ENCODE measurements at places on chromosomes 7 and 10.

GRCh38 chr7:149459540-149460452, 1.1 kb downstream of the ZNF777 start:
- DNase-seq = no peak

GRCh38 chr10:5697342-5697741, 12.7 kb downstream of the TASOR2 start:
- DNase-seq = no peak

DNA sequence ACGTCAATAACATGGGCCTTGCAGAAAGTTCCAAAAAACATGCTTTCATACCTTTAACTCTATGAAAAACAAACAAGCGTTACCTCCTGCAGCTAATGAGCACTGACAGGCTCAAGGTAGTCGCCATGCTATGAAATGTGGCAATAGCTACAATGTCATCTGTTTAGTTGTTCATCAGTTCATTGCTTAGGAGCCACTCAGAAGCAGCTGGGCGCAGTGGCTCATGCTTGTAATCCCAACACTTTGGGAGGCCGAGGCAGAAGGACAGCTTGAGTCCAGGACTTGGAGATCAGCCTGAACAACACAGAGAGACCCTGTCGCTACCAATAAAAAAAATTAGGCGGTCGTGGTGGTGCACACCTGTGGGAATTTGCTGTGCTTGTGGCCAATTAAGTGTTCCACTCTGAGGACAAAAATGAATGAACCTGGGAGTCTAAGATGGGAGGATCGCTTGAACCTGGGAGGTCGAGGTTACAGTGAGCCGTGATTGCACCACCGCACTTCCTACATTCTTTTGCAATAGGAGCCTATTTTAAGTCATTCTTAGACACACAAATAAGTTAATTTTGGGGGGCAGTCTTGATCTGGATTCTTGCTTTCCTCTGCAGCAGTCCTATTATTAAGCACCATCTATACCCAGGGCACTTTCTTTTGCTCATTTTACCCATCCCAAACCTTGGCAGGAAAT, 276.2 kb upstream of the KLF14 start:
- no peak for DNase-seq

GRCh38 chr7:103989785-103990767, 618 bp upstream of the RELN start:
- DNase-seq = no peak

- no peak for DNase-seq
These were observed 8.8 kb upstream of the ENO4 start for GRCh38 chr10:116840389-116841075.

GRCh38 chr7:147406521-147407135, 1183.9 kb upstream of the C7orf33 start:
- no peak for DNase-seq

- DNase-seq = no peak
These were observed 3.3 kb downstream of the LFNG start for GRCh38 chr7:2522780-2523433.

Data from activated CD8-positive, alpha-beta memory T cell treated with anti-CD3 and anti-CD28 coated beads for 1 hour (primary cell).